ENCODE measurements at places on chromosomes 4 and X. TPM values are rescaled to one million over a fixed set of nuclear protein-coding genes. Genes with fewer than 3 reads are reported as not detected.

GRCh38 chr4:40243386-40243948, 46.6 kb downstream of the RHOH start:
- no peak for DNase-seq

DNA sequence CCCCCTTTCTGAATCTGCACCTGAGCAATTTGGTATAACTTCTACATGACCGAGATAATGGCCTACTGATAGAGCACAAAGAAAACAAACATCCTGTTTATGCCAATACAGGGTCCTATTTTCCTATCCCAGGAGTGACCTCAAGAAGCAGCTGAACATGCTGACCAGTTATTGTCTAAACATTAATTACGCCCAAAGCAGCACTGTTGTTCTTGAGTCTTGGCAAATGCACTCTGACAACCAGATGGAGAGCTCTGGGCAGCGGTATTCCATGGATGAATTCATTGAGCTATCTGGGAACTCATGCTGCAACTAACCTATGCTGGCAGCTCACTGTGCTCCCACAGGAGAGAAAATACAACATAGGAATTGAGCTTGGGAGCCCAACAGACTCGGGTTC, 52.6 kb downstream of the PCYT1B start:
- no peak for DNase-seq

DNA sequence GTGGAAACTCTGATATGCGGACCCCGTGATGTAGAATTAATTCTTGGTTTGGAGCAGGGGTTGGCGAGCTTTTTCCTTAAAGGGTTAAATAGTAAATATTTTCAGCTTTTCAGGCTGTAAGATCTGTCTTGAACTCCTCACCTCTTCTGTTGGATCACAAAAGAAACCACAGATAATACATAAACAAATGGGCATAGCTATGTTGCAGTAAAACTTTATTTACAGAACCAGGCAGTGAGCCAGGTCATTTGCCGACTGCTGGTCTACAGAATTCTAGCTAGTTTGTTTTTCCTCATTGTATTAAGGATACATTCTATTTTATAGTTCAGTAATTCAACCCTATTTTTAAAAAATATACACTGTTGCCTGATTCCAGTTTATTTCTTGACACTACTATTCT, 116.6 kb downstream of the PAPSS1 start:
- DNase-seq, result no peak

DNA sequence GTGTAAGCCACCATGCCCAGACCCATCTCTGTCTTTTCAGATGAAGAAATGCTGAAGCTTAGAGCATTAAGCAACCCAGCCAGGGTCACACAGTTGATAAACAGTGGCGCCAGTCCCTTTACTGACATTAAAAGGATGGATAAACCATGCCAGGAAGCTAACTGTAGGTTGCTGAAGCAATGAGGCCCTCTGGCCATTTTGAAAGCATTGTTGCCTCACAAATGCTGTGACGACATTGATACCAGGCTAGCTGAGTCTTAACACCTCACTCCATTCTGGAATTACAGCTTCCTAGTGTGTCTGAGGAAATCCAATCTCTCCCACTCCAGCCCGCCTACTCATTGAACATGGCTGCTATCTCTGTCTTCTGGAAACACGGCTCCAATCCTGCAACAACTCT, 89.7 kb downstream of the LNX1 start:
- no peak for DNase-seq

DNA sequence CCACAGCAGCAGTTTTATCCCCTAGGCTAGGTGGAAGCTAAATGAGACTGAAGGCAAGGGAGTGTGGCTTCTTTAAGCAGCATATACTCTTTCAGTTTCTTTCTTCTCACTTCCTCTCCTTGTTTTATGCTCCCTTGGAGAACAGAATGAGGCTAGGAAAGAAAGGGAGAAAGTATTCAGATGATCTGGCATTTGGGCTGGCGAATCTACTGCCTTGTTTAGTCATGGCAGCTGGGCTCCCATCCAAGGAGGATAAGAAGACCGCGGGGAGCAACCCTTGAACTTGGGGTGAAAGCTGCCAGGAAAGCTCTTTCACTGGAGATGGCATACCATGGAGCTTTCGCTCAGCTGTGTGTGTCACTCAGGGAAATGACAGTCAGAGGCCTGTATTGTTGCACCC, 72.1 kb downstream of the ARHGEF38 start:
- DNase-seq, result peak; percentile 58

DNA sequence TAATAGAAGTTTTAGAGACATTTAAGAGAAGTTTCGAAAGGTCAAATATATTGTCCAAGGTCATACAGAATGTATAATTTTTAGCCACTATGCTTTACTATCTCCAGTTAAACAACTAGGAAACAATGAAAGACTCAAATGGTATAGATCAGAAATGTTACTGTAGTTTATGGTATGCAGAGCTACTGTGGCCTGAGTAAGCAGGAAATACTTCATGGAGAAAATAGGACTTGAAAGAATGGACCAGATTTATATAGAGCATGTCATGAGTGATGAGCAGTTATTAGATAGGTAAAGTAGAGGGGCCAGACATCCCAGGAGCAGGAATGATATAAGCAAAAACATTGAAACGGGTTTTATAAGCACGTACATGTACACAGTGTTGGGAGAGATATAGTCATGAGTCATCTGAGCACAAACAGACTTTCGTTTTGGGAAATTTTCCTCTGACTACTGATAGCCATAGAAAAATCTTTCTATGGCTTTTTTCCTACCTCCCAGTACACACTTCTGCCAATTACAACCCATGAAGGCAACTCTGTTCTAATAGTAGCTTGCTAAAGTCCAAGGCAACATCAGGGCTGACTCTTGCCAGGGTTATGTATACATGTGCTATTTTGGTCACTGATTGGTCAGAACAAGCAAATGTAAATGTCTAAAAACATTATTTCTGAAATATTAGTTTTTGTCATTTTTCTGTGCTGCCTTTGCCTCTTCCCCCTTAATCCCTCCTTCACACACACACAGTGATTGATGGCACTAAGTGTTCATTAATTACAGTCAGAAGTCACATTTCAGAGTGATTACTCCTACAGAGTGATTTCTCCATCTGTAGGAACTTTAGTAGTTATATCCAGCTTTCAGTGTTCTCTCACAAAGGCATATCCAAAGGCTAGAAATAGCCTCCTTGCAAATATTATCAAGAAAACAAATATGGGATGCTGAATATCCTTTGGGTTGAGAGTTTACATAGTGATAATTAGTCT, 198.7 kb downstream of the ENOX2 start:
- DNase-seq, result peak; percentile 13

GRCh38 chr4:150280081-150280895, 202.0 kb downstream of the DCLK2 start:
- peak; percentile 96 for DNase-seq

- DNase-seq, result no peak
Observed at GRCh38 chr4:129490516-129490915, 394.6 kb downstream of the C4orf33 start.

DNA sequence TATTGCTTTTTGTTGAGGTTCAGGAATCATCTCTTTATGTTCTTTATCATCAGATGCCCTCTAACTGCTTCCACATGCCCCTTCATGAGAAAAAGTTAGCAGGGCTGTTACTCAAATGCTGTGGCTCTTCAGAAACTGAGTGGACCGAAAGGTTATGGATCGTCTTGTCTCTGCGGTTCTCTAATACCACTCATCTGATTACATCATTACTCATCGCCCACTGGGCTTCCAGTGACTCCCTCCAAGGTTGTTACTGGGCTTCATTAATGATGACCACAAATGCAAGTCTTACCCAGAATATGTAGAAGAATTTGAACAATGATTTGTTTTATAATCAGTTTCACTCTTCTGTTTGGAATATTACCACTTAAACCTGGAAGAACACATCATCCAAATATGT, 67.7 kb downstream of the RWDD4 start:
- DNase-seq, result peak; percentile 74

DNA sequence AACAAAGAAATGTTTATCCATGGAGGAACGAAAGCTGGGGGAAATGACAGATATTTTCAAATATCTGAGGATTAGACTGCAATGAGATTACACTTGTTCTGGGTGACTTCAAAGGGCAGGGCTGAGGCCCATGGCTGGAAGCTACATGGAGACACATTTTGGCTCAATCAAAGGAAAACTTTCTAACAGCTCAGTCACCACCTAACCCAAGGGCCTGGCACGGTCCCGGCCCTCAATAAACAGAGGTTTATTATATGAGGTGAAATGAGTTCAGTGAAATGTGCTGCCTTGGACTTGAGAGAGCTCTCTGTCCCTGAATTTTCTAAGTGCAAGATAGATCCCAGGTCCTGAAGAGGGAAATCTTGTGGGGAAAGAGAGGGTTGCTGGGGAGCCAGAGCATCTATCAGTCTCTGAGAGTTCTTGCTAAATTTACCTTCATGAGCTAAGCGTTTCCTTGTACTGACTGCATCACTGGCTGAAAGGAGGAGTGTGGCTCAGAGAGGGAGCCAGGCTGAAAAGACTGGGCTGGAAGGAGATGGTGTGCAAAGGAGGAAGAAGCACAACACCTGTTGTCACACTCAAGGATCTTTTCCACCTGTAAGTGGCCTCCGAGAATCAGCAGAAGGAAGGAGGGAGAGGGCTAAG, 2.0 kb upstream of the RIPPLY1 start:
- no peak for DNase-seq

DNA sequence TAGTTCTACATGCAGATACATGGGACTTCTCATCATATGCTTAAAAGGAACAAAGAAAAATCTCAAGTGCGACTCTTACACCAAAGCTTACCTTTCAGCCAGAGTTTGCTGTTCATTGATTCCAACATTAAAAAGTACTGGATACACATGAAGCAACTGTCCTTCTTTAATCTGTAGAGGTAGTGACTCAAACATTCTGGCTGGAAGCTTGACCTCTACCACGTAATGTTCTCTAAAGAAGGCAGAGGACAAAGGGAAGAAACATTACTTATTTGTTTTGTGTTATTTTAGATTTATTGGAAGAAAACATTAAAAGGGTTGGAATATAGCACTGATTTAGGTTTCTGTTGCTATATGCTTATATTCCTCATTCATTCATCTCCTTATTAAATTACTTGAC, 476.1 kb downstream of the IL15 start:
- DNase-seq, result no peak

- DNase-seq, result peak; percentile 84
Observed at GRCh38 chr4:158461336-158461735, 60.3 kb upstream of the RXFP1 start.

- no peak for DNase-seq
Observed at GRCh38 chr4:184198190-184198589, 19.5 kb downstream of the ENPP6 start.

- no peak for DNase-seq
Observed at GRCh38 chr4:134201216-134202161, at the start of gene PABPC4L. Gene PABPC4L, minus strand, starts transcription at chr4:134201789. Its CDS starts 770 bp downstream, at chr4:134201019.

GRCh38 chr4:1792832-1793495, at the start of gene FGFR3:
Gene FGFR3, plus strand, starts transcription at chr4:1793293. Its CDS starts 642 bp downstream, at chr4:1793935.
- DNase-seq, result no peak

DNA sequence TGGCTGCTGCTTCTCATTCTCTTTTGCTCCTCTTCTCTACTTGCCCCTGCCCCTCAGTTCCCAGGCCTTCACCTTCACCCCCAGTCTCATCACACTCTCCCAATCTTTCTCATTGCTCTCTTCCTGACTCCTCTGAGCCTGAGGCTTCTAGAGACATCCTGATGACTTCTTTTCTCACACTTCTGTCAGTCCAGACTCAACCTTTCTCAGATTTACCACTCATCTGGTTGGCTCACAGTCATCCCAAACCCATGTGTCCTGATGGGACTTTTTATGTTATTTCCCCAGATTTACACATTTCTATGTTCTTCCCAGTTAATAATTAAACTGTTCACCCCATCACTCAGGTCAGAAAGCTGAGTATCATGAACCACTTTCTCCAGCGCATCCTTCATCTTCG, 68.0 kb downstream of the TMA16 start:
- DNase-seq, result no peak

DNA sequence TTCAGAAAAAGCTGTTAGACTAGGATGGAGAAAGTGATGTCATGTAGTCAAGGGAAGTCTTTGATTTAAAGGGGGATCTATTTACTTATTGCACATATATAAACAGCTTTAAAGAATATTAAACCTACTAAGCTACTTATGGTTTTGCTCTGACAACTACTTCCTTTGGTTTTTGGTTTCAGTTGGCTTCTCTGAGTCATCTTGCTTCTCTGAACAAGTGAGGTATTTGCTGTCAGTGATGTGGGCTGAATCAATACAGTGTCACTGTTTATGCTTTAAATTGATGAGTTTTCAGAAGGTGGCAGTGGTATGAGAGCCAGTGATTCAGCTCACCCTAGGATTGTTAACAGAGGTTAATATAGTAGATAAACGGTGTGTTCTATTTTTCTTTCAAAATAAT, 75.1 kb downstream of the CEP44 start:
- peak; percentile 88 for DNase-seq

GRCh38 chr4:57136281-57136680, 26.1 kb upstream of the IGFBP7 start:
- DNase-seq, result peak; percentile 69

GRCh38 chr4:1632109-1633104, 51.7 kb downstream of the FAM53A start:
- DNase-seq, result no peak

CXorf49 gene
- not detected for total RNA-seq

IQCM gene
- total RNA-seq, result not detected

CYTL1 gene
- not detected for total RNA-seq

ZDHHC15 gene
- 0.33 TPM for total RNA-seq

RENBP gene
- total RNA-seq, result not detected

ADH1B gene
- total RNA-seq, result not detected

ENPP6 gene
- not detected for total RNA-seq

TMEM255A gene
- total RNA-seq, result 0.40 TPM

SLC4A4 gene
- not detected for total RNA-seq

CENPU gene
- 4.5 TPM for total RNA-seq

Data from mammary epithelial cell (primary cell).